Endothelial cell of umbilical vein (primary cell): ENCODE measurements at places on chromosomes 12 and 14.

GRCh38 chr12:56574210-56574609 lies 52.6 kb downstream of the RBMS2 start:
- DNase-seq = peak; percentile 40

DNA sequence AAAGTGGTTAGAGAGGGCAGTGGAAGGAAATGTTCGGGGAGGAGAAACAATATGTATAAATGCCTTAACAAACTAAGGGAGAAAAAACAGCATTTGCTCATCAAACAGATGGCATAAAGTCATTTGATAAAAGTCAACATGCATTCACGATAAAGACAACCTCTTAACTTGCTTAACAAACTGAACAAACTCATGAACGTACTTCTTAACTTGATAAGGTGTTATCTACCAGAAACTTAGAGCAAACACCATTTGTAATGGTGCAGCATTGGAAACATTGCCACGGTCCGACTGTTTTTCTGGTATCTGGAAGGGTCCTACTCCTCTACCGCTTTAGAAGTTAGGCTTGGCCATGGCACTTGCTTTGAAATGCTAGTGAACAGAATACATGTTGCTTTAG lies 4.2 kb upstream of the RPS6KL1 start:
- DNase-seq = no peak

DNA sequence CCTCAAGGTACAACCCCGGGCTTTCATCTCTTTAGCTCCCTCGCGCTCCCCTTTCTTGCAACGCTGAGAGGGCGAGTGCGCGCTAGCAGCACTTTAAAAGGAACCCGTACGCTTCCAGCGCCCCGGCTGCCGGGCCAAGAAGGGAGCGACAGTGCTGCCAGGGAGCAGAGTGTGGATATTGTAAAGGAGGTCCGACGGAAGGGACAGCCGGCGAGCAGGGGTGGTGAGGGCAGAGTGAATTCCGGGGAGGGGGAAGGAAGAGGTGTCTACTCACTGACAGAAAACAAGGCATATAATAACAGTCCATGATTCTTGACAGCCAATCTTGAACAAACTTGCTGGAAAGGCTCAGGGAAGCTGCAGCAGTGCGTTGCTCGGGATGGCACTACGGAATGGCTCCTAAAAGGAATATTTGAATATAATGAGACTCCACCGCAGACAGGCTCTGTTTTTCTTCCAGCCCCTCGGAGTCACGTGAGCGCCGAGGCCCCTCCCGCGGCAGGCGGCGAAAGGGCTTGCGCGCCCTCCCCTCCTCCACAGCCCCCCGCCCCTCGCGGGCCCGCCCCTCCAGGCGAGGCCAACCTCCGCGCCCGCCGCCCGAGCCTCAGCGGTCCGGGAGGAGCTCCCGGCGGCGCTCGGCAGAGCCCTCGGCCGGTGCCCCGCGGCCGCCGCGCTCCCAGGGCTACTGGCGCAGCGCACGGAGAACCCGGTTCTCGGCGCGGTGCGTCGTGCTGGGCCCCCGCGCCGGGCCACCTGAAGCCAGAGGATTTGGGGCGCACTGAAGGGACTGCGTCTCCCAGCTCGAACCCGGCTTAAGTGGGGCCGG lies 3.4 kb downstream of the BMP4 start:
- DNase-seq = peak; percentile 94

DNA sequence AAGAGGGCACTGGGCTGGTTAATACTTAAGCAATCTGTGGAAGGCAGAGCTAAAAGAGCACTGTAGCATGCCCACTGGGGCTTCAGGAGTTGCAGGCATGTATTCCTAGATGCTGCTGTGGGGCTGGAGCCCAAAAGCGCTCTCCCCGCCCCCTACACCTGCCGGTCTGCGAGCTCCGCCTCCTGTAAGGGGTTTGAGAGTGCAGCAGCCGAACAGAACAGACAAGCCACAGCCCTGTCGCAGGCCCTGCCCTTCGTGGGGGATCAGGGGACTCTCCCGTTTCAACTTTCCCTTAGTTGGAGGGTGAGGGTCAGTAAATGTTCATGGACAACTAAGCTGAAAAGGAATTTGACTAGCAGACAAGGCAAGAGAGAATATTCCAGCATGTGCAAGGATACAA lies 17.6 kb downstream of the SLC38A6 start:
- DNase-seq = no peak

DNA sequence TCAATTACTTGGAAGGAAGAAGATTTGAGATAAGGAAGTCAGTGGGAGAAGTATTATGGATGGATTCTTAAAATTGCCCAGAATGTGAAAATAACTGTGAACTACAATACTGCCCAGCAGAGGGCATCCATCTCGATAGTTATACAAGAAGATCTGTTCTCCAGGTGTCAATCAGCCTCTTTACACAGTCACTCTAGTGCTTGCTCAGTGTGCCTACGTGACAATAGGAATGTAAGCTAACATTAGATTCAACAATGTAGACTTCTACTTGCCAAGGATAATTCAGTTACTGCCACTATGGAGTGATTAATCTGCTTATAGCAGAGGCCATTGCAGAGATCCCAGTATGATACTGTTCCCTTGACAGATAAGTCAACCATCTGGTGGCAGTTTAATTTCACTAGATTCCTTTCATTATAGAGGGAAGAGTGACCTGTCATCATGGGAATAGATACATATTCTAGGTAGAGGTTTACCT lies 10.6 kb upstream of the MAP4K5 start:
- DNase-seq = peak; percentile 68

GRCh38 chr14:37247791-37248461 lies 50.2 kb downstream of the MIPOL1 start:
- no peak for DNase-seq

- no peak for DNase-seq
Observed at GRCh38 chr14:67955261-67955660, 135.7 kb downstream of the RAD51B start.

DNA sequence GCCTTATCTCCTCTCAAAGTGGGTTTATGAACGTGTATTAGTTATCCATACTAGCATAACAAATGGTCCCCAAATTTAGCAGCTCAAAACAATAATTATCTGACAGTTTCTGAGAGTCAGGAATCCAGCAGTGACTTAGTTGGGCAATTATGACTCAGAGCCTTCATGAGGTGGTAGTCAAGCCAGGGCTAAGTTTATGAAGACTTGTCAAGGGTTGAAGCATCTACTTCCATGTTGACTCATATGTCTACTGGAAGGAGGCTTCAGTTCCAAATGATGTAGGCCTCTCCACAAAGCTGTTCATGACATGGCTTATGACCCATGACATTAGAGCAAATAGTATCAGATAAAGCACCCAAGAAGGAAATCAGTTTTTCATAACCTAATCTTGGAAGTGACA lies 73.2 kb downstream of the IPO8 start:
- DNase-seq = no peak

GRCh38 chr12:754851-755562 lies 2.6 kb downstream of the WNK1 start:
- DNase-seq = peak; percentile 72

- no peak for DNase-seq
Observed at GRCh38 chr12:50353404-50353803, 43.0 kb downstream of the FAM186A start.

DNA sequence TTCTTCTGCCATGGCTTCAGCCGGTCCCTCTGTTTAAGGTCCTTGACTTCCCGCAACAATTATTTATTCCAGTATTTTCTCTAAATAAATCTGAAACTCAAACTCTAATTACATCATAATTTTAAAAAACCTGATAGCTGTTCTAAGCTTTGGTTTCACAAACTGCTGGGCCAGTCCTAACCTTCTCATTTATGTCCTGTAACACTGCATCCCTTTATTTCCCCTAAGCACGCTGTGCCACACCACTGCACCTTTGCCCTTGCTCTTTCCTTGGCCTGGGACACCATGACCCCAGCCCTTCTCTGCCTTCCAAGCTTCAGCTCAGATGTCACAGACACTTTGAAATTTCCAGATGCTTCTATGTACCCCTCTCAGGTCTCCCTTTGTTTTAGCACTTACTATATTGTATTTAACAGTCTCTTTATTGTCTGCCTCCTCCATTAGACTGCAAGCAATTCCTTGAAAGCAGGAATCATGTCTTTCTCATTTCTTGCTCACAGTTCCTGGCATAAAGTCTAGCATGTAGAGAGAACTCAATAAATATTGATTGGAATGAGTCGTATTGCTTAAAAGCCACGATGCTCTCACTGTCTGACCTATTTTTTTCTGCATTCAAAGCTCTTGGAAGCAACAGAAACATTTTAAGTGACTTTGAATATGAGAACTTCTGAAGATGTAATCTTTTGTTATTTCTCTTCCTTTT lies 111.1 kb downstream of the ERGIC2 start:
- DNase-seq = no peak

DNA sequence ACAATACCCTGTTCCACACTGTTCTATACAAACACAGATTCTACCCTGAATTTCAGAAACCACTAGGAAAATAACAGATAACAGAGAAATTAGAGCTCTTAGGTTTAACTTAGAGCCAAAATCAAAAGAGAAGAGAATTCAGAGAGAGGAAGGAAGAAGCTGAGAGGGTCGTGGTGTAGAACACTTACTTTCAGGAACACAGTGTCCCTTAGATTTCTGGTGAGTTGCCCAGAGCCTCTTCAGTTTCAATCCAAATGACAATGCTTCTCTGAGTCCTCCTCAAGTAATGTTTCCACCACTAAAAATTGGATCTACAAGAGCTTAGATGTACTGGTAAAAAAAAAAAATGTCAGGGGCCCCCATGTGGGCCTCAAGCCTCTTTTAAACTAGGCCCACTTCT lies 2.6 kb downstream of the YAF2 start:
- no peak for DNase-seq

DNA sequence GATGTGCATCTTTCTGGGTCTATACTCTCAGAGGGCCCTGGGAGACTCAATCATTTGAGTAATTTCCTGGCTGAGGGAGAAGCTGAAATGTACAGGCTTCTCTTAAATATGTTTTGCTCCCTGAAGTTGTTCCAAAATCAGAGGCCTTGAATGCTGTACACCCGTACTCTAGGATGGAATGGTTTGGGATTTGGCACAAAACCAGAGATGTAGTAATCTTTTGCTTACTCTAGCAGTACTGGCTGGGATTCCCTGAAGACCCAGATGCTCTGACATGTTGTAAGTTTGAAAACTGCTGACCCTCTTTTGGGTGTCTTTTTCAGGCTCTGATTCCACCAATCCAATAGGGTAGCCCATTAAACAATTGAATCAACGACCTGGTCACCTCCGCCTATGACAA lies 10.4 kb downstream of the ACACB start:
- DNase-seq = no peak
